ENCODE measurements at places on chromosomes 2 and 18.

- DNase-seq, result no peak
Observed at GRCh38 chr2:128386066-128386465, 67.4 kb upstream of the HS6ST1 start.

DNA sequence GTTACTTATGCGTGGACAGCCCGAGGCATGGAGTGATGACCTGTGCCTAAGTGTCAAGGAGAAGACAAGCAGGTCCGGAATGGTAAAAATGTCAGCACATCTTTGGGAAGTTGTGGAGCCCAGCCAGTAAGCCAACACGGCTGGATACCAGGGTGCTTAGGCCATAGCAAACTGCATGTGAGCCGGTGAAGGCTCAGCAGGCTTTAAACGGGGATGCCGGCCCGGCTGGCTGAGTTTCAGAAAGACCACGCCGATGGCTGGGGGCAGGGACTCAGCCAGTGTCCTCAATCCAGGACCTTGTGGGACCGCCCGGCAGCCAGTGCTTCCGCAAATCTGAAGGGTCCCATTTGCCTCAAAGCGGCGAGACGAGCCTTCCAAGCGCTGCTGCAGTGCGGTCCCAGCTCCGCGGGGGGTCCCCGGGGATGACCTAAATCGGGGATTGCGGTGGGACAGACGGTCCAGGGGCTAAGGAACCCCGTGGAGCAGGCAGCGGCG lies 946 bp upstream of the AGAP1 start:
- no peak for DNase-seq

GRCh38 chr2:191892391-191892790 lies 45.5 kb upstream of the CAVIN2 start:
- no peak for DNase-seq

DNA sequence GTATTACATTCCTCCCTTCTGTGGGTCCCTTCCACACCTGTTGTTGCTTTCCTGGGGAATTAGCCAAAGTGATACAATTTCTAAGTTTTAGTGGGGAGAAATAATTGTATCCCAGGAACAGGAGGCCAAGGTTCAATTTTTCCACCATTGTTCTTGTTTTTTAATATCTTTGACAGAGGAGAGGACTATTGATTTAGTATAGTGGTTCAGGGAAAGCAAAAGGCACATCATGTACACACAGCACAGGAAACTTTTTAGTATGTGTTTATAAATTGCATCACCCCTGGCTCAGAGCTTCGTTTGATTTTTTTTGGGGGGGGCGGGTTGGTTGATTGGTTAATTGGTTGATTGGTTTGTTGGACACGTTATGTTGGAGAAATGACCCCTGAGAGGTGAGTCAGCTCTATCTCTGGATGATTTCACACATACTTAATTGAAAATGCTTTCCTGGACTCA lies 431.6 kb downstream of the PID1 start:
- DNase-seq, result no peak

DNA sequence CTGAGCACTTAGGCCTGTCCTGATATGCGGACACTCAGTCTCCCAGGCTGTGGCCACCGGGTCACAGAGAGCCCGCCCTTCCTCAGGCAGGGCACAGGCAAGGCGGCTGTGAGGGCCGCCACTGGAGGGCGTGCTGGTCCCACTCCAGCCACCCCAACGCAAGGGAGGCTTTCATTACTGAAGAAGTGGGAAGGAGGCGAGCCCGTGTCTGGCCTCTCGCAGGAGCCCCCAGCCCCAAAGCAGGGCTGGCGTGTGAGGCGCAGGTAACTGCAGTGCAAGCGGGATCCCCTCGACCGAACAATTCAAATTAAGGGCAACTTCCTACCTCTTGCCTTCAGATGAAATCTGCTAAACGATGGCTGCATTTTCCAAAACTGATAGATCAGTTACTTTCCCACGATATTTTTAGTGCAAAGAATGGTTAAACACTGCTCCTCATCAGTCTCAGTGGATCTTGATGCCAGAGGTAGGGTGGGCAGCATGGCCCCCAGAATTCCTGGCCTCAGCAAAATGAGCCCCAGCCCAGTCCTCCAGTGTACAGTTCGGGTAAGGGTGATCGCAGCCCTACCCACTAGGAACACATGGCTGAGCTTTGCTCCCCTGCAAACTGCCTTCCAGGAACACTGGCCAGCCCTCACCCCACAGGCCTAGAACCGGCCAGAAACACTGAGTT lies 97.2 kb downstream of the SEPTIN10 start:
- DNase-seq, result peak; percentile 32
